Suppressor macrophage (primary cell): ENCODE measurements at places on chromosomes 4 and X.

DNA sequence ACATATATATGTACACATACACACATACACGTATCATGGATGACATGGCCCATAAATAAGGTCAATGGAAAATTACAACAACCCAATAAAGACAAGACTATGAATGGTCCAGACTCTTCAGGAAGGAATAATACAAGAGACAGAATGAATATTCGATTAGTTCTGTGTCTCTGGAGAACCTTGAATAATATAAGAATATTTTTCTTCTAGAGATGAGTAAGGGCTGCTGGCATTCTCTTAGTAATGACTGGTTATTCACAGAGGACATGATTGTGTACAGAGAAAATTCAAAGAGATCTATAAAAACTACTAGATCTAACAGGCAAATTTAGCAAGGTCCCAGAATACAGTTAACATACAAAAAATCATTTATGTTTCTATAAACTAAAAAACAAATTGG, 23.3 kb downstream of the SPIN4 start:
- no peak for DNase-seq

- no peak for DNase-seq
These were observed 488.4 kb upstream of the TECRL start for GRCh38 chr4:64897683-64898082.

DNA sequence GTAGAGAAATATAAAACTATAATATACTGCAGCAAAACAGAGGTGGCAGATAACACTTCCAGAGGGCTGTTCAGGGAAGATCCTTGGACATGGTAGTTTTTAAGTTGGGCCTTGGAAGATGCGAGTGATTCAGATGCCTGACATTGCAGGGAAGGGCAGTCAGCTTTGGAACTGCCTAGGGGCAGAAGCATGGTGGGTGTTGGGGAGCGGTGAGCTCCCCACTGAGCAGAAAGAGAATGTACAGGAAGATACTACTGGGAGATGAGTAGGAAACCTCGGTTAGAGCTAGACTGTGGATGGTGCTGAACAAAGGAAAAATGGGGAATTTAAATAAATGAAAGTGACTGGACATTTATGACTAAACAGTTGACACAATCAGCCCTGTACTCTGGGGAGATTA, 24.9 kb upstream of the SEC24B start:
- DNase-seq, result no peak

DNA sequence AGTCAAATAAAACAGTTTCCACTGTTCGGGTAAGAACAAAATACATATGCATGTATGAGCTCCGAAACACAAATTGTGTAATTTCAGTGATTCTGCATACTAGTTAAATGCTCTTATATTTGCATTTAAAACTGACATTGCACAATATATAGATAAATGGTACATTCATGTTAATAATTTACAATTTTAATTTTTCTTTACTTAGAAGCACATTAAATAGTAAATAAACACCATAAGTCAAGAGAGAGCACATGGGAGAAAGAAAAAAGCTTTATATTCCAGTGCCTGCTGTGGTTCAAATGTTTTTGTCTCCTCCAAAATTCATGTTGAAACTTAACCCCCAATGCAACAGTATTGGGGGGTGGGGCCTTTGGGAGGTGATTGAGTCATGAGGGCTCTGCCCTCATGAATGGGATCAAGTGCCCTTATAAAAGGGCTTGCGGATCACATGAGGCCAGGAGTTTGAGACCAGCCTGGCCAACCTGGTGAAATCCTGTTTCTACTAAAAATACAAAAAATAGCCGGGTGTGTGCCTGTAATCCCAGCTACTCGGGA, 322.9 kb downstream of the BCOR start:
- DNase-seq, result no peak

- no peak for DNase-seq
These were observed 98.7 kb downstream of the TMEM131L start for GRCh38 chr4:153564630-153565525.

- no peak for DNase-seq
These were observed 318.6 kb downstream of the LDB2 start for GRCh38 chr4:16579866-16580265.

DNA sequence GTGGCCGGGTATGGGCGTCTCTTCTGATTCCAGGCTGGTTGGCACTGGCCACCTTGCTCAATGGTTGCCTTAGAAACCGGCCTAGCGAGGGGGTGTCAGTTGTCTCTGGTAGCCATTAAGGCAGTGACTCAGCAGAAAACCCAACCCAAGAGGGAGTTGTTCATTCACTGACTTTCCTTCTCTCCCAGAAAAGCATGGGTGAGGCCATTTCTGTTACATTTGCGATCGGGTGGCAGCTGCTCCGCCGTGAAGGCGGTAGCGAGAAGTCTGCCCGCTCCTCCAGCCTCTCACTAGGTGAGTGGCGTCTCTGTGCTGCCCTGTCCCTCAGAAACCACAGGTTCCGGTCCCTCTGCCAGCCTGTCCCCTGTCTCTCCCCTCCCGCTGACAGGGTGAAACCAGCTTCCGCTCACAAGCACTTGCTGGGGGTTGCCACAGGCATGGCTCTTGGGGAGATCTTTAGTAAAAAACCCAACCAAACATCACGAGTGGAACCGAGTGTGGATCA, 17.4 kb downstream of the IRAK1 start:
- DNase-seq, result peak; percentile 79

GRCh38 chr4:145186729-145187128, 6.3 kb upstream of the OTUD4 start:
- peak; percentile 18 for DNase-seq

- DNase-seq, result no peak
These were observed 179.7 kb downstream of the AMELX start for GRCh38 chrX:11472879-11473278.

- DNase-seq, result peak; percentile 85
These were observed 226.9 kb downstream of the ARHGAP24 start for GRCh38 chr4:85701861-85702321.

- peak; percentile 77 for DNase-seq
These were observed 57.1 kb downstream of the RELL1 start for GRCh38 chr4:37628977-37629609.

- DNase-seq, result no peak
These were observed 56.0 kb upstream of the DHX15 start for GRCh38 chr4:24640366-24640765.

- no peak for DNase-seq
These were observed 79.7 kb downstream of the SNCA start for GRCh38 chr4:89757154-89757719.

DNA sequence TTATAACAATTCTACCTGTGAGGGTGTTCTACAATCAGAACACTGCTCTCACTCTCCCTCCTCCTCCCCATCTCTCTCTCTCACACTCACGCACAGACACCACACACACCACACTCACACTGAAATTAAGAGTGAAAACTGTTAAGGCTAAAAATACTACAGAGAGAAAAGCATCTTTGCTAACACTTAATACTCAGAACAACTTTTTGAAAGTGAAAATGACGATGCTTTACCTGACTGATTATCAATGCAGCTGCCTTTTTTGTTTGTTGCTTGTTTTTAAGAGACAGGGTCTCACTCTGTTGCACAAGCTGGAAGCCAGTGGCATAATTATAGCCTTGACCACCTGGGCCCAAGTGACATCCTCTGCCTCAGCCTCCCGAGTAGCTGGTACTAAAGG, 222.4 kb downstream of the APBB2 start:
- no peak for DNase-seq

- no peak for DNase-seq
These were observed 18.9 kb downstream of the TSPAN5 start for GRCh38 chr4:98639523-98639922.

DNA sequence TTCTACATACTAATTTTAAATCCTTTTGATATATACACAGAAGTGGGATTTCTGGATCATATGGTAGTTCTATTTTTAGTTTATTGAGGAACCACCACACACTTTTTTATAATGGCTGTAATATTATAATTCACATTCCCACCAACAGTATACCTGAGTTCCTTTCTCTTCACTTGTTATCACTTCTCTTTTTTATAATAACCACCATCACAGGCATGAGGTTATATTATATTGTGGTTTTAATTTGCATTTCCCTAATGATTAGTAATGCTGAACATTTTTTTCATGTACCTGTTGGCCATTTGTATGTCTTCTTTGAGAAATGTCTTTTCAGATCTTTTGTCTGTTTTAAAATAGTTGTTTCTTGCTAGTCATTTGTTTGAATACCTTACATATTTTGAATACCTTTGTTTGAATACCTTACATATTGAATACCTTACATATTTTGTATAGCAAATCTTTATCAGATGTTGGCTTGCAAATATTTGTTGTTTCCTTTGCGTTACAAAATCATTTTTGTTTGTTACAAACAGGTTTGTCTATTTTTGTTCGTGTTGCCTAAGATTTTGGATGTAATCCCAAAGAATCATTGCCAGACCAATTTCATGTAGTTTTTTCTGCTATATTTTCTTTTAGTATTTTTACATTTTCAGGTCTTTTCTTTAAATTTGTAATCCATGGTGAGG, 198.5 kb upstream of the KLF8 start:
- no peak for DNase-seq

DNA sequence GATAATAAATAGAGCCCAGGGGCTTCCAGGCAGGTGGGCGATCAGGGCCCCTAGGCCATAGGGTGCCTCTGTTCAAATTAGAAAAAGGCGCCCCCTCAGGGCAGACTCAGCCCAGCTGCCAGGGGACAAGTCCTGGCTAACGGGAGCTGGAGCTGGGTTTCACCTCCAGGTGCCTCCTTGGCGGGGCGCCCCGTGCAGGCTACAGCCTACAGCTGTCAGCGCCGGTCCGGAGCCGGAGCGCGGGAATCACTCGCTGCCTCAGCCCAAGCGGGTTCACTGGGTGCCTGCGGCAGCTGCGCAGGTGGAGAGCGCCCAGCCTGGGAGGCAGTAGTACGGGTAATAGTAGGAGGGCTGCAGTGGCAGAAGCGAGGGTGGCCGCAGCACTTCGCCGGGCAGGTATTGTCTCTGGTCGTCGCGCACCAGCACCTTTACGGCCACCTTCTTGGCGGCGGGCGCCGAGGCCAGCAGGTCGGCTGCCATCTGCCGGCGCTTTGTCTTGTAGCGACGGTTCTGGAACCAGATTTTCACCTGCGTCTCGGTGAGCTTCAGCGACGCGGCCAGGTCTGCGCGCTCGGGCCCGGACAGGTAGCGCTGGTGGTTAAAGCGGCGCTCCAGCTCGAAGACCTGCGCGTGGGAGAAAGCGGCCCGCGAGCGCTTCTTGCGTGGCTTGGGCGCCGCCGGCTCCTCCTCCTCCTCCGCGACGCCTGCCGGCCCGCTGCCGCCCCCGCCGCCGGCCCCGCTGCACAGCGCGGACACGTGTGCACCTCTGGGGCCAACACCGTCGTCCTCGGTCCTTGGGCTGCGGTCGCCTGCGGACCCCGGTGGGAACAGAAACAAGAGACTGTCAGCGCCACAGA, 2.4 kb downstream of the NKX3-2 start:
- no peak for DNase-seq

DNA sequence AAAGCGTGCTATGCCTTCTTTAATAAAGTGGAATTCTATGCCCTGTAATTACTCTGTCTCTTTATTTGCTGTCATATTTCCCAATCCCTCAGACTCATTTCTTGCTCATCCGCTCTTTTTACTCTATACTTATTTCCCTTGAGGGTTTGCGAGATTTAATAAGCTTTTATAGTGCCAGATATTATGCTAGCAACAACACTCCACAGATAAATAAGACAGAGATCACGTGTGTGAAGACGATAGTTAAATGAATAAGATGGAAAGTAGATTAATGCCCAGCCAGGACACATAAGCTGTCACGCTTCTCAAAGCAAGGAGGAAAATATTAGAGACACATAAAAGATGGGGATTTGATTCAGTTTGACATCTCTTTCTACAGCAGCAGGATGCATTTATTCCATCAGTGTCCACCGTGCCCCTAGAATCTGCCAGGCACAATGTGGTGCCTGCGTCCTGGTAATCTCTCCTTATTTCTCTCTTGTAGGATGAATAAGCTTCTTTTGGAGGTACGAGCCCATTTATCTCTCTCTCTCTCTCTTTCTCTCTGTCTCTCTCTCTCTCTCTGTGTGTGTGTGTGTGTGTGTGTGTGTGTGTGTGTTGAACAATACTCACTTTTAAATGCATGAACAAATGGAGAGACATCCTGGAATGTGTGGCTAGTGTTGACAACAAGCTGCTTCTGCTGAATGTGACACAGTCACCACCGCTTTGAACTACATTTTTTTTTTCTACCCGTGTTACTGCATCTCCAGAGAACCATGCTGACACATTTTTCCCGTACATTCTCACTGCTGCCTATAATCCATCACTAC, 48.2 kb downstream of the TMEM156 start:
- DNase-seq, result no peak

- DNase-seq, result peak; percentile 53
These were observed 62.3 kb downstream of the TMA16 start for GRCh38 chr4:163556650-163557391.

DNA sequence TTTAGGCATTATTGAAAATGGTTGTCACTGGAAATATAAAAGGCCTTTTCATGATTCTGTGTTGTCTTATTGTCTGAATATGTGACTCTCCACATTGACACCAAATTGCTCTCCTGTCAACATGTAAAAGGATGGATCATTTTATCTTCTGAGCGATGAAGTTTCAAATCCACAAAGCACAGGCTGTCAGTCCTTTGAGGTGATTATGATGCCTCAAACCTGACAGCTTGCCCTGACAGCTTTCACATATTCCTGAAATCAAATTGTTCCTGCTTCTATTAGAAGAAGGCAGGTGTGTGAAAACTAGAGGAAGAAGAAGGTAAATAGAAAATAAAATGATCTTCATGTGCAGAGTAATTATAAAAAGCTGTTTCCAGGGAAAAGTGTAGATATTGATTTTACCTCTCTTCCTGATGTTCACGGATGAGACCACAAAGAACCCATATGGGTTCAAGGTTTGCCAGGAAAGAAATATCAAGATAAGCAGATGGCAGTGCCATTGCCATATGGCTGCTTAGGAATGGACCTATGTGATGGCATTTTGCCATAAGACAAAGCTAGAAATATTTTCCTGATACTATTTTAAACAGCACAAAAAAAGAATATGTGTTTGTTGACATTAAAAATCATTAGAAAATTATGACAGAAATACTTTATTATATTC, 1006.3 kb upstream of the AGA start:
- DNase-seq, result no peak

- no peak for DNase-seq
These were observed 486.5 kb upstream of the HTR2C start for GRCh38 chrX:114097427-114097826.

GRCh38 chr4:132332932-132333723, 816.0 kb upstream of the PCDH10 start:
- DNase-seq, result no peak

DNA sequence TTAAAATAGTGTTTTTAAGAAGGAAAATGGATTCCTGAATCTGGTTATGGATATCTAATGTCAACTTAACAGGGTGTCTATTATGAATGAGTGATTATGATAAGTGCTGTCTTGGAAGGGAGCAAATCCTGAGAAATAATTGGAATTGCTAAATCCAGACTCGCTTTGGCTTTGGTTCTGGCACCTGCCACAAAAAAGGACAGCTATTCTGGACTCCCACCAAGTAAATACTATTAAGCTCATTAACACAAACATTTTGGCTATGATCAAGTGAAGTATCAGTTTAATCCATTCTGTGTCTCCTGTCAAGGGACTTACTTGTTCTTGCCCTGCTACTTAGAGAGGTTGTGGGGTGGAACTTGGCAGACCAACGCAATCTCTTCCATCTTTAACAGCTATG, 403.7 kb downstream of the CENPC start:
- DNase-seq, result no peak
